ENCODE measurements at places on chromosomes 1 and 21. TPM values are rescaled to one million over a fixed set of nuclear protein-coding genes. Genes with fewer than 3 reads are reported as not detected.

Gene SELENBP1
- total RNA-seq = not detected

Gene KCND3
- 0.16 TPM for total RNA-seq

Gene LINGO4
- not detected for total RNA-seq

DNA sequence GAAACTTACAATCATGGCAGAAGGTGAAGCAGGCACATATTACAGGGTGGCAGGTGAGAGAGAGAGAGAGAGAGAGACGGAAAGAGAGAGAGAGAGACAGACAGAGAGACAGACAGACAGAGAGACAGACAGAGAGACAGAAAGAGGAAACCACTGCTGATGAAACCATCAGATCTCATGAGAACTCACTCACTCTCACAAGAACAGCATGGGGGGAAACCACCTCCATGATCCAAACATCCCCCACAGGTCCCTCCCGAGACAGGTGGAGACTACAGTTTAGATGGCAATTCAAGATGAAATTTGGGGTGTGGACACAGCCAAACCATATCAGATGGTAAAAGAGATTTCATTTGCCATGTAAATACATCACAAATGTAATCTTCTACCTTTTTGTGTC is 708.1 kb downstream of the MRPL39 start:
- no peak overlapping the region for H3K27ac ChIP-seq
- no peak overlapping the region for H3K4me3 ChIP-seq
- no peaks in the 10 kb centered on the region for H3K36me3 ChIP-seq
- no peaks in the 10 kb centered on the region for H3K4me1 ChIP-seq
- H3K27me3 ChIP-seq = no peaks in the 10 kb centered on the region

GRCh38 chr1:243667591-243667990 is 182.5 kb downstream of the AKT3 start:
- H3K27me3 ChIP-seq = no peaks in the 10 kb centered on the region
- H3K36me3 ChIP-seq = peaks cover 3% of the 10 kb centered on the region
- H3K4me1 ChIP-seq = no peaks in the 10 kb centered on the region
- no peak overlapping the region for H3K27ac ChIP-seq

GRCh38 chr21:46141767-46142581 is 13.4 kb downstream of the FTCD start:
- no peak overlapping the region for H3K4me3 ChIP-seq
- peaks cover 4% of the 10 kb centered on the region for H3K4me1 ChIP-seq
- no peak for DNase-seq
- H3K27me3 ChIP-seq = no peaks in the 10 kb centered on the region
- no peaks in the 10 kb centered on the region for H3K36me3 ChIP-seq

All from natural killer cell (primary cell).